PC-9 (cell line): ENCODE measurements at places on chromosomes 4 and X.

- DNase-seq = no peak
Observed at GRCh38 chr4:67558493-67558892, at the start of gene STAP1. Gene STAP1 (plus strand): TSS chr4:67558727. CDS start chr4:67558810, 83 bp downstream.

DNA sequence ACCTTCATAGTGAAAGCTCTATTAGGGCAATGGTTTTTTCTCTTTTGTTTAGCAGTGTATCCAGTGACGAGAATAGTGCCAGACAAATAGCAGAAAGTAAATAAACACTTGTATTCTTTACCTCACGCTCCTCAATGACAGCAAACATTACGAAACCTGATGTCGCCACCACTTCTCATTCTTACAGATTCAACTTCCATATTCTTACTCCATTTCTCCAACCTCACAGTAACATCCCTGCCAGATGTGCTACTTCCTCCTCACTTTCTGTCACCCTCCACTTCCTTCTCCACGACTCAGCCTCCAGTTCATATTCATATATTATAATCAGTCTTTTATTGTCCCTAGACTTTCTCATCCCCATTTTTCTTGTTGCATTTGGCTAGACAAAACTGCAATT lies 1956.2 kb upstream of the AGA start:
- DNase-seq = no peak

- no peak for DNase-seq
Observed at GRCh38 chr4:69075061-69075792, 21.0 kb upstream of the UGT2B7 start.

DNA sequence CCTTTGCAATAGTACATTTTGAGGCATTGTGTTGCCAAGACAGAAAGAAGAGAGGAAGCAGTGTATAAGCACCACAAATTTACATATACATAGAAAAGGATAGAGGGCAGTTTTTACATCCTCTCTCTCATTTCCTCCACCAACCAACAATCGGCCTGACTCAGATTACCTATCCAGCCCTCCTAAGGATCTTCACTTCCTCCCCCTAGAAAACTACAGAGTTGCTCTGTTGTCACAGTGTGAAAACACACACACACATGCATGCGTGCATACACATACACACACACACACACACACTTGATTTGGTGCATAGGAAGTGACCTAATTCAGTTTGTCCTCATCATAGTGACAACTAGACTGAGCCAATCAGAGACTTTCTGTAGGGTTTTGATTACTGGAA lies 98.8 kb upstream of the SPRY1 start:
- DNase-seq = no peak

GRCh38 chrX:10101269-10101668 lies 55.5 kb upstream of the CLCN4 start:
- no peak for DNase-seq

- DNase-seq = no peak
Observed at GRCh38 chrX:140949233-140949632, 53.2 kb upstream of the SPANXB1 start.

DNA sequence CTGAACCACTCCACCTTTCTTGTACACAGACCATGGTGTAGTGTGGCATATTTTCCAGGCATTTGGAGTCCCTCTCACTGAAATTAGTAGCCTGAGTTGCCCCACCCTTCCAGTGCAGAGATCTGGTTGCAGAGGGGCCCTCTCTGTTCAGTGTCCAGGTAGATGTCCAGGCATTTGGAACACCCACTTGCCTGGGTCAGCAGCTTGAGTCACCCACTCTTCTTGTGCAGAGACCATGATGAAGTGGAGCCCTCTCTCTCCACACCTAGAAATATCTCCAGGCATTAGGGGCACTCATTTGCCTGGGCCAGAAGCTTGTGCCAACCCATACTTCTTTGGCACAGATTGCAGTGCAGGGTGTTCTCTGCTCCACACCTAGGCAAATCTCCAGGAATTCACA lies 2733.3 kb downstream of the PCDH7 start:
- no peak for DNase-seq

- DNase-seq = no peak
Observed at GRCh38 chr4:187849556-187850225, 145.9 kb upstream of the ZFP42 start.

DNA sequence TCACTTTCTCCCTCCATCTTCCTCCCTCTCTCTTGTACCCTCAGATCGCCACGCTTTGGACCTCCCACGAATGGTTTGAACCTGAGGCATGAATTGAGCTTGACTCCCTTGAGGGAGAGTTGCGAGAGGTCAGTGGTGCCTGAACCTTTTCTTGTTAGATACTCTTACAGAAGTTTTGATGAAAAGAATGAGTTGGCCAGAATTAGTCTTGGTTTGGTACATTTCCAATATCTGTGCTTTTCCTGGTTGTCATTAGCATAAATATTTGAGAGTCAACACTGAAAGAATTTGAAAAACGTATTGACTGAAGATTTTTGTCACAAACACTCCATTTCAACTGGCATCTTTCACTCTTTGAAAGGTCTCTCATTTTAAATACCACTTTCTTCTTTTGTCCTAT lies 510.6 kb upstream of the DIPK2B start:
- DNase-seq = no peak

DNA sequence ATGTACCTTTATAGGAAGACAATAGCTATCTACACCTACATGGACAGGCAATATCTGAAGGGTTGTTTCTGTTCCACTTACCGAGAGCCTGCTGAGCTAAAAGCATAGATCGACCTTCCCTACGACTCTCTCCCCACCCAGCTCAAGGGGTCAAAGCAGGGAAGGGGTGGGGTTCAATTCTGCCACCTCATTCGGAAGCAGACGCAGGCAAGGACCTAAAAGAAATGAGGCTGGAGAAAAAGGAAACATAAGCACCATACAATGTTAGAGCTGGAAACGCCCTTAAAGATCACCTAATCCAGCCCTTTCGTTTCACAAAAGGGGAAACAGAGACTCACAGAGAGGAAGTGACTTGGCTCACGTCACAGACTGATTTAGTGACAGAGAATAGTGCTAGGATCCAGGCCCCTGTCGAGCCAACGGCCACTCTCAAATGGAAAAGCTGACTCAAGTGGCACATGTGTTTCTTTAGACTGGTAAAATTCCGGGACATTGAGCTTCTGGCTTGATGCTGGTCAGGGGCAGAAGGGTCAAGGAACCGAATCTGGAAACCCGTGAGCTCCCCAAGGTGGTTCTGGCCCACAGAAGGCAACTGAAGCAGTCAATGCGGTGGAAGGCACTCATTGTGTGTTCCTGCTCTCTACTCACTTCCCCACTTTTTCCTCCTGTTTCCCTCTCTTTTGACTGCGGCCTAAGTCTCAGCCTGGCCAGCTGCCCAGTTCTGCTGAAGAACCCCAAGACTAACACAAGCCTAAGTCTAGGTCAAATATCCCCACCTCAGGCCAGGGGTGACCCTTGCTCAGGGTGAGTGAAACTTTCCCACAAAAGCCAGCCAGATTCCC lies 7.5 kb downstream of the SEPTIN6 start:
- DNase-seq = no peak

DNA sequence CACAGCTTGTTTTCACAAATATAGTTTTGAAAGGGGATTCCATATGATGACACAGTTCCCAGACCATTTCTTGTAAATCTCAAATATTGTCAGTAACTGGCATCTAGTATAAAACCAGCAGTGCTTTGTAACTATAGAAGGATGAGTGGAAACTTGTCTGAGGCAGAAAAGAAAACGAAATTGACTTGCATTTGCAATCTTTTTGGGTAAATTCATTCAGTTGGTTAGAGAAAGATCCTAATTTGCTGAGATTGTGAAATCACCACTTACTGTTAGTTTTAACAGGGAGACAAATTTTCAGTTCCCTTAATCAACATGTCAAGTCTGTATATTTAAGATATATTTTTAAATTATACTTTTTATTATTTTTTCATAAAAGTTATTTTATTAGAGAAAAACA lies 71.5 kb upstream of the VEGFC start:
- DNase-seq = no peak

DNA sequence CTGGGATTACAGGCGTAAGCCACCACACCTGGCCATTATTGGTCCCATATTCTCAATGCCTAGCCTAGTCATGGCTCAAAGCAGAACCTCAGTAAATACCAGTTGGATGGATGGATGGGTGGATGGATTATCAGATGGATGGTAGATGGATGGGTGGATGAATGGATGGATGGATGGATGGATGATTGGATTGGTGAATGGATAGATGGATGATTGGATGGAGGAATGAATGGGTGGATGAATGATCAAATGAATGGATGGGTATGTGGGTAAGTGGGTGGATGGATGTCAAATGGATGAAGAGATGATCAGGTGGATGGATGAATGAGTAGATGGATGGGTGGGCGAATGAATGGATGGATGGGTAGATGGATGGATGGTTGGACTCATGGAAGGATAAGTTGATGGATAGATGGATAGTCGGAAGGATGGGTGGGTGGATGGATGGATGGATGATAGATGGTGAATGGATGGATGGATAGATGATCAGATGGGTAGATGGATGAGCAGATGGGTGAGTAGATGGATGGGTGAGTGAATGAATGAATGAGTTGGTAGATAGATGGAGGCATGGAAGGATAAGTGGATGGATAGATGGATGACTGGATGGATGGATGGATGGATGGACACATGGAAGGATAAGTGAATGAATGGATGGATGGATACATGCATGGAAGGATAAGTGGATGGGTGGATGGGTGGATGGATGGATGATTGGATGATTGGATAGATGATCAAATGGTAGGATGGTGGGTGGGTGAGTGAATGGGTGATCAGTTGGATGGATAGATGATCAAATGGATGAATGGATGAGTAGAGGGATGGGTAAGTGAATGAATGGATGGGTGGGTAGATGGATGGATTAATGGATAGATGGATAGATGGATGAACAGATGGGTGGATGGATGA lies 22.0 kb upstream of the RNF4 start:
- DNase-seq = no peak

DNA sequence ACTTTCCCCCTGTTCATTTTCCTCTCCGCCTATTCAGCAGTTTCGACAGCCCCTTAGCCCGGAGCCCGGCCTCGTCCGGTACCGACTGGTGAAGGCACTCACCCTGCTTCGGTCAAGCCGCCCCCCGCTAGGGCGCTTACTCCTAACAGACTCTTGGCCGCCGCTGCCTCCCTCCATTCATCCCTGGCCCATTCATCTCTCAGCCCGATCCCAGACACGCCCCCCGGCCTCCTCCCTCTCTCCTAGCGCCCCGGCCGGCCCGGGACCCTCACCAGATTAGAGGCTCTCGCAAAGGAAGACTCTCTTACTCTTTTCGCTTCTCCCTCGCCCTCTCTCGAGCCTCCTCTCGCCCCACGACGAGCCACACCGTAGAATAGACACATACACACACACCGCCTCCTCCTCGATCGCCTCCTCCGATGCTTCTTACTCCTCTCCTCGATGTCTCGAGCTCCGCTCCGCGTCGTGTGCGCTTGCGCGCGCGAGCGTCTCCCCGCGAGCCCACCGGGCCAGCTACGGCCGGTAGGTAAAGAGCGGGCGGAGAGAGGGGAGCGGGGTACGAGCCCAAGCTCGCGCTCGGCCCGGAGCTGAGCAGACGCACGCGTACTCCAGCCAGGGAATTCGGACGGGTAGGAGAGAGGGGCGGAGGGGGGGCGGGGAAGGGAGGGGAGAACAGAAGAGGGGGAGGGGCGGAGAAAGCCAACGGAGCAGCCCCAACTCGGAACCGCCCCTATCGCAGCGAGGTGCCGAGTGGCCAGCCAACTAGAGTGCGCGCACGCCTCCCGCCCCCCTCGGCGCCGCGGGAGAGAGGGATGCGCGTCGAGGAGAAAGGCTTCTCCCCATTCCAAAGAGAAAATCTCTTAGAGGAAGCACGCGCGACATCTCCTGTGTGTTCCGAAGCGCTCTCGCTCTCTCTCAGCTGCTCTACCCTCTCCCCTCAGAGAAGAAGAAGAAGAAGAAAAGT lies at the start of gene WNK3:
TSS of gene WNK3 (minus strand) at position 633 of the 964 bp plus-strand sequence.
- peak; percentile 1 for DNase-seq

GRCh38 chr4:170047771-170048354 lies 21.7 kb upstream of the MFAP3L start:
- peak; percentile 41 for DNase-seq

DNA sequence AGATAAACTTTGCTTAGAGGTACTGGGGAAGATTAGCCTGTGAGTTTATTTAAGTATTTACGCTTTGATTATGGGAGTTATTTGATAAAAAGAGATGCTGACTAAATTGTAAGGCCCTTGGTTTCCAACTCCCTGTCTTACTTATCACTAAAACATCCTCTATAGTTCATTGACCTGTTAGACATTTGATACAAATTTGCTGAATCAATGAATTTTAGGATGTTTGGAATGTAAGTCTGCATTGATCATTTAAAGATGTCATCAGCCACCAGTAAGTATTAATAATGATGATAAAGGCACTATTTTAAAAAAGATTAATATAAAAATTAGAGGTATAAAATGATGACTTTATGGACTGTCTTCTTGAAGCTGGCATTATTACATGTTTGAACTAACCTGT lies 340.6 kb downstream of the SPRY1 start:
- no peak for DNase-seq

DNA sequence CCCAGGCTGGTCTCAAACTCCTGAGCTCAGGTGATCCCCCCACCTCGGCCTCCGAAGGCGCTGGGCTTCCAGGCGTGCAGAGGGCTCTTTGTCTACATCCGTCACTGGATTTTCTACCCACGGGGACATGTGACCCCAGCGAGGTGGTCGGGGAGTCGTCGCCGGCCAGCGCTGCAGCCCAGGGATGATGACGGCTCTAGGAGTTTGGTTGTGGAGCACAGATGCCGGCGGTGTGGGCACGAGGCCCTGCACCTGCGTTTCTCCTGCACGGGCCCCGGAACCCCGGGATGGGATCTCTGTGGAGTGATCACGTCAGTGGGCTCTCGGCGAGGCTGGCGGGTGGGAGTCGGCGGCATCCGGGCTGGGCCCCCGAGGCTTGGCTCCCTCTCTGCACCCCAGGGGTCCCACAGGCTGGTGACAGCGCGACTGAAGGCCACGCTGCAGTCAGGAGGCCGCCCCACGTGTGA lies 9.1 kb upstream of the GTPBP6 start:
- no peak for DNase-seq

DNA sequence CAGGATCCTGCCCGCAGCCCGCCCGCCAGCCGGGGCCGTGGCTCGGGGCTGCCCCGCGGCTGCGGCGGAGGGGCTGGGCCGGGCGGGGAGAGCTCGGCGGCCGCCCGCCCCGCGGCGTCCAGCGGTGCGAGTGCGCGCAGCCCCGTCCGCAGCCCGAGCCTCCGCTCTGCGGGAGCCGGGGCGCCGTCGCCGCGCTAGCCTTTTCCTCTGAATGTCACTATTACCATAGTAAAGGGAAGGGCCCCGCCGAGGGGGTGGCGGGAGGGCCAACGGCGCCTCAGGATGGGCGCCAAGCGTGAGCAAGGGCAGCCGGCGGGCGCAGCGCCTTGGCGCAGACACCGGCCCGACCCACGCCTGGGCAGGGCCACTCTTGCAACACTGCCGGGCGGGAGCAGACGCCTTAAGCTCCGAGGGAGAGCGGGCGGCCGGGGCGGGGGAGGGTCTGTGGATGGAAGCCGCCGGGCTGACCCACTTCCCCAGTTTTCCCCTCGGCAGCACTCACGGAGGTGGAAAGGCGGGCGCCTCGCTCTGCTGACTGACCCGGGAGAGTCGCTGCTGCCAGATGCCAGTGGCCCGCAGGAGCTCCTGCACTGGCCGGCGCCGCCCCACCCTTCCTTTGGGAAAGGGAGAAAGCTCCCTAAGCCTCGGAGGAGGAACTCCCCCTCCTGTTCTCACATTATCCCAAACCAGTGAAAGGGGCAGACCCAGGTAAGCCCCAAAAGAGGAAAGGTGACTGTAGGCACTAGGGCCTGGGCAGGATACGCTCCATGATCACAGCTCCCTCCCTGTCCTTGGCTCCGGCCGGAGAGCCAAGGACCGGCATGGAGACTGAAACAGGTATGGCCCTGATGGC lies 329.4 kb downstream of the HNRNPD start:
- peak; percentile 34 for DNase-seq
